H1 (cell line): ENCODE measurements at places on chromosomes 6 and 20.

GRCh38 chr20:6705106-6705766 is 62.2 kb upstream of the BMP2 start:
- DNase-seq: no peak

DNA sequence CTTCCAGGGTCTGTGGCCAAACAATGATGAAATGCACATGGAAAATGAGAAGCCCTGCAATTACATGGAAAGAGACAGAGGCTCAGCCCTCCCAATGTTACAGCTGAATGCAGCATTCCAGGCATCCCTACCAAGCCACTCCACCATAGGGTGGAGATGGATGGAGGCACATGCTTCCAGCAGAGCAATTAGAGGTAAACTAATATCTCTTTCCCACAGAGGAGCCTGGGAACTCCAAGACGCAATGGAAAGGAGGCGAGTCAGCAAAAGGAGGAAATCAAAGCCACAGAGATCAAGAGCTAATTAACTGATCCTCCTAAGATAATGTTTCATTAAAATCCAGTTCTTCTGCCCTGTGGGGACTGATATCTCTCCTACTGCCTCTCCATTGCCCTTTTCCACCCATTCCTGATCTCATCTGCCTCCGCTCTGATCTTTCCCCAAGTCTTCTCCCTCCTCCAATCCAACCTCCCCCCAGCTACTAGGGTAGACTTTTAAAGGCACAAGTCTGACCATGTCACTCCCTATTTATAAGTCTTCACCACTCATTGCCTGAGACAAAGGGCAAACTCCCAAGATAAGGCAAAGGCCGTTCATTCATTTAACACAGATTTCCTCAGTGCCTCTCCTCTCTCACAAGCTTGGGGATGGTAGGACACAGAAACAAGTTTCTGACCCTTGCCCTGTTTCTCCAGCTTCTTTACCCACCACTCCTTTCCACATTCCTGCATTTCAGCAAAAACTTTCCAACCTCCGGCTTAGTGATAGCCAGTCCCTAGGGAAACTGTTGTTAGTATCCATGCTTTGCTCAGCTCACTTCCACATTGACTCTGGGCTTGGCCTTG is 14.3 kb upstream of the KCNB1 start:
- no peak for DNase-seq

DNA sequence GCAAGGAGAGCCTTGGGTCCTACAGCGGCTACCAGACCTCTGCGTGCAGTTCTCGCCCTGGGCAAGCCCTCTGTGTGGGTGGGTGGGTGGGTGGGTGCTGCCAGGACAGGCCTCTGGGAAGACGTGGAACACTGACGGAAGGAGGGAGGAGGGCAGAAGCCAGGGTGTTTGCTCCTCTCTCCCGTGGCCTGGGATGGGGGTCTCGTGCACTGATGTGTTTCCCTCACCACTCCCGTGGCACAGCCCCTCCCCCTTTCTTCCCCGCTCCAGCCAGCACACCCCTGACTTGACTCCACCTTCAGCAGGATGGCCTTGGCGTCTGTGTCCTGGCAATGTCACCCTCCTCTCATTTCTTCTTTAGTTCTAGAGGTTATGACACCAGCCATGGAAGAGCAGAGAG is 130.0 kb downstream of the CDH26 start:
- no peak for DNase-seq

DNA sequence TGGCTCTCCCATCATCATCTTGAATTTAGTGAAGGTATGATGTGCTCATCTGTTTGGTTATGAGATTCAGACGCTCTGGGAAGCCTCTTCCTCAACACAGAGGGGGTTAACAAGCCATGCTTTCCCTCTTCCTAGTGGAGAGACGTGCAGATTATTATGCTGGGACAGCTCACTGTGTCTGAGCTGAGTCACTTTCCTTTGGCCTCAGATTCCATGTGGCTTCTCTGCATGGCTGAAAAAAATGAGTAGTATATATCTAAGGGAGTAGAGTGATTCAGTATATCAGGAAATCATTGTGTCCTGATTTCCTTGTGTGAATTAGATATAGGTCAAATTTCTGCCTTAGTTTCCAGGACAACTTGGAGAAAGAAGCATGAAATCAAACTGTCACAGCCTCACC is 52.6 kb downstream of the FIG4 start:
- no peak for DNase-seq

DNA sequence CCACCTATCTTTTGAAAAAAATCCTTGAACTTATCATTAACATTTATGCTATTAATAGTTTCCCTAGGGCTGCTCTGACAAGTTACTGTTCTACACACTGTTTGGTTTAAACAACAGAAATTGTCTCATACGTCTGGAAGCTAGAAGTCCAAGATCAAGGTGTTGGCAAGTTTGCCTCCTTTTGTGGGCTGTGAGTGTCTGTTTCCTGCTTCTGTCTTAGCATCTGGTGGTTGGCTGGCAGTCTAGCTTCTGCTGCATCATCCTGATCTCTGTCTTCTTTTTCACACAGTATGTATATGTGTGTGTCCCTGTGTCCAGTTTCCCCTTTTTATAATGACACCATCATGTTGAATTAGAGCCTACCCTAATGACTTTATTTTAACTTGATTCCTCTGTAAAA is 154.8 kb downstream of the RPS12 start:
- DNase-seq: no peak

GRCh38 chr6:130156908-130157307 is 65.8 kb downstream of the SAMD3 start:
- DNase-seq: no peak

GRCh38 chr6:118917546-118918328 is 17.2 kb downstream of the MCM9 start:
- no peak for DNase-seq
